GM12878 (cell line): ENCODE measurements at places on chromosomes 5 and 9. TPM values are rescaled to one million over a fixed set of nuclear protein-coding genes. Genes with fewer than 3 reads are reported as not detected.

DNA sequence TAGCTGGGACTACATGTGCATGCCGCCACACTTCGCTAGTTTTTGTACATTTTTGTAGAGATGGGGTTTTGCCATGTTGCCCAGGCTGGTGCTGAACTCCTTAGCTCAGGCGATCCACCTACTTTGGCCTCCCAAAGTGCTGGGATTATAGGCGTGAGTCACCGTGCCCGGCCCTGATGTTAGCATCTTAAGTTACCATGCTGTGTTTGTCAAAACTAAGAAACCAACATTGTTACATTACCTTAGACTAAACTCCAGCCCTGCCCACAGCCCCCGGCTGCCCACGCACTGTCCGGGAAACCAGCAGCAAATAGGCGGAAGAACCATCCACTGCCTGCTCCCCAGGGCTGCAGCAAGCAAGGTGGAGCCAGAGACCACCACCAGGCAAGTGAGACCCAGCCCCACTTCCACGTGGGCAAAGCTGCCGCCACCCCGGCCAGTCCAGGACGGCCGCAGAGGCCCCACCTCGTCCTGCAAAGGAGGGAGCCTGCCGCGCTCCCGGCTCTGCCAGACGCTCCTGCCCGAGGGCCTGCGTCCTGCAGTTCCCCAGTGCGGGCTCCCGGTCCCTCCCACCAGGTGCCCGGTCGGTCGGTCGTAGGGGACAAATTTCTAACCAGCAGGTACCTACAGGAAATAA lies 35.7 kb upstream of the TXN start:
- H3K4me3 ChIP-seq: no peak overlapping the region
- no peak overlapping the region for H3K27ac ChIP-seq
- H3K4me1 ChIP-seq: no peaks in the 10 kb centered on the region
- DNase-seq: no peak

Gene BAG1
- total RNA-seq: 120 and 121 TPM in 2 replicates

GRCh38 chr5:86749841-86750240 lies 132.1 kb downstream of the COX7C start:
- no peaks in the 10 kb centered on the region for H3K27me3 ChIP-seq
- DNase-seq: no peak
- H3K27ac ChIP-seq: no peak overlapping the region
- H3K36me3 ChIP-seq: no peaks in the 10 kb centered on the region
- H3K4me3 ChIP-seq: no peak overlapping the region

DNA sequence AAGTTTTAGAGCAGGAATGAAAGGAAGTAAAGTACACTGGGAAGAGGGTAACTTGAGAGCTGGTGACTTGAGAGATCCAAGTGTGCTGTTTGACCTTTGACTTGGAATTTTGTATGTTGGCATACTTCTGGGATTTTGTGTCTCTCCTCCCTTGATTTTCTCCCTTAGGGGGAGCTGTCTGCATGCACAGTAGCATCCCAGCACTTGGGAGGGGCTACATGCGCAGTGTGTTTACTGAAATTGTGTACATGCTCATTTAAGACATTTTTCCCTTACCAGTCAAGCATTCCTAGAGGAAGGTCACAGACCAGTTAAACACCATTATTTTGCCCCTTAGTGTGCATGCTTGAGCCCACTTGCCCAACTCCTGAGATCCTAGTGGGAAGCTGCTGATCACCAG lies 120.1 kb downstream of the ZNF622 start:
- no peak overlapping the region for H3K27ac ChIP-seq
- H3K4me3 ChIP-seq: no peak overlapping the region
- H3K36me3 ChIP-seq: no peaks in the 10 kb centered on the region
- H3K4me1 ChIP-seq: no peaks in the 10 kb centered on the region

GRCh38 chr9:132498531-132499210 lies 83.7 kb upstream of the BARHL1 start:
- H3K36me3 ChIP-seq: no peaks in the 10 kb centered on the region
- no peaks in the 10 kb centered on the region for H3K4me1 ChIP-seq
- no peak overlapping the region for H3K27ac ChIP-seq
- no peak for DNase-seq
- H3K27me3 ChIP-seq: no peaks in the 10 kb centered on the region
- H3K4me3 ChIP-seq: no peak overlapping the region

- DNase-seq: no peak
- H3K4me1 ChIP-seq: peaks cover 93% of the 10 kb centered on the region
- no peak overlapping the region for H3K4me3 ChIP-seq
- H3K36me3 ChIP-seq: peaks cover 30% of the 10 kb centered on the region
- peak overlapping the region; percentile 93; the same call in 1 of the 2 replicates for H3K27ac ChIP-seq
- H3K27me3 ChIP-seq: no peaks in the 10 kb centered on the region
Measured at GRCh38 chr5:1502046-1502736, 21.6 kb downstream of the LPCAT1 start.

Gene SPINK6
- not detected in 2 replicates for total RNA-seq

GRCh38 chr5:17180864-17181723 lies 36.3 kb upstream of the BASP1 start:
- no peak for DNase-seq
- H3K4me3 ChIP-seq: no peak overlapping the region
- H3K36me3 ChIP-seq: no peaks in the 10 kb centered on the region
- no peak overlapping the region for H3K27ac ChIP-seq
- H3K27me3 ChIP-seq: no peaks in the 10 kb centered on the region

GRCh38 chr5:74833537-74834266 lies 32.5 kb downstream of the FAM169A start:
- no peak overlapping the region for H3K27ac ChIP-seq
- H3K27me3 ChIP-seq: no peaks in the 10 kb centered on the region
- H3K36me3 ChIP-seq: no peaks in the 10 kb centered on the region

DNA sequence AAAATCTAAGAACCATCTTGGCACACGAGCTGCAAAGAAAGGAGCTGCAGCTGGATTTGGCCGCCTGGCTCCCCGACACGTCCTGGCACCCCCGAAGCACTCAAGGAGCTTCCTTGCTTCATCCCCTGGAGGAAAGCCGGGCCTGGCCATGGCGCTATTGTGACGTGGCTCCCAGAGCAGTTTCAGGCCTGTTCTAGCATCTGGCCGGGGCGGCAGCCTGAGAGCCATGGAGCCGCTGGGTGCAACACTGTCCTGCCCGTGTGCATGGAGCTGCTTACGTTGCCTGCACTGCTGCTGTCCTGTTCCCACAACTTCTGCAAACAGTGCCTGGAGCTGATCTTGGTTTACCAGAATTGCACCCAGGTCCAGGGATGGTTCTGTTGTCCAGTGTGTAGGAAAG lies 63.5 kb downstream of the PTPDC1 start:
- no peak for DNase-seq
- no peak overlapping the region for H3K4me3 ChIP-seq
- no peaks in the 10 kb centered on the region; the same call in 1 of the 2 replicates for H3K4me1 ChIP-seq
- no peaks in the 10 kb centered on the region for H3K36me3 ChIP-seq

DNA sequence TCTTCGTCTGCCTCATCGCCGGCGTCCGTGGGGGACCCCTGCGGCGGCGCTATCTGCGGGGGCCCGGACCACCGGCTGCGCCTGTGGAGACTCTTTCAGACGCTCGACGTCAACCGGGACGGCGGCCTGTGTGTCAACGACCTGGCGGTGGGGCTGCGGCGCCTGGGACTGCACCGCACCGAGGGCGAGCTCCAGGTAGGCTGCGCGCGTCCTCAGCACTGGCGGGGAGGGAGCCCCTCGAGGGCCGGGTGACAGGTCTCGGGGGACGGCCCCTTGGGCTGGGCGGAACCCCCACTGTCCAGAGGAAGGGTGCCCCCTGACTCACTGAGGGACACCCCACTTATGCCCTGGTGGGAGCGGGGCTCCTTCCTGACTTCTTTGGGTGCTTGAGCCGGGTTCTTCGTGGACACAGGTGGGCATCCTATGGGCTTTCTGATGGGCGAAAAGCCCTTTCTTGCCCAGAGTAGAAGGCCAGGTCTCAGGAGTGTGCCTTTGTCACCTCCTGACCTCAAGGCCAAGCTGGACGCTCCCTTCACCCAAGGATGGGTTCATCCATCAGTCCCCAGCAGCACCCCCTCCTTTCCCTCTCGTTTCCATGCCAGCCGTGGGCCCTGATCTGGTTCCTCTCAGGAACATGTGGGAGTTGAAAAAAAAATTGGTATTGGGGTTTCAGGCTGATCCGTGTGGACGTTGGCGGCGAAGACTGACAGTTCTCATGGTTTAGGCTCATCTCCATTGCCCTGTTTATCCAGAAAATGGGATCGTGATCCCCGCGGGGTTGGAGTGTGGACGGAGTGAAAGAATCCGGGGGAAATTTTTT lies 564 bp downstream of the SLC25A25 start:
- no peaks in the 10 kb centered on the region for H3K27me3 ChIP-seq
- H3K4me3 ChIP-seq: peak overlapping the region; percentile 90
- no peaks in the 10 kb centered on the region for H3K36me3 ChIP-seq
- peak overlapping the region; percentile 59 for H3K27ac ChIP-seq
- DNase-seq: no peak

- H3K27ac ChIP-seq: no peak overlapping the region
- no peak for DNase-seq
- H3K4me1 ChIP-seq: no peaks in the 10 kb centered on the region
- no peaks in the 10 kb centered on the region for H3K27me3 ChIP-seq
Measured at GRCh38 chr5:158796812-158797497, 302.8 kb downstream of the EBF1 start.

DNA sequence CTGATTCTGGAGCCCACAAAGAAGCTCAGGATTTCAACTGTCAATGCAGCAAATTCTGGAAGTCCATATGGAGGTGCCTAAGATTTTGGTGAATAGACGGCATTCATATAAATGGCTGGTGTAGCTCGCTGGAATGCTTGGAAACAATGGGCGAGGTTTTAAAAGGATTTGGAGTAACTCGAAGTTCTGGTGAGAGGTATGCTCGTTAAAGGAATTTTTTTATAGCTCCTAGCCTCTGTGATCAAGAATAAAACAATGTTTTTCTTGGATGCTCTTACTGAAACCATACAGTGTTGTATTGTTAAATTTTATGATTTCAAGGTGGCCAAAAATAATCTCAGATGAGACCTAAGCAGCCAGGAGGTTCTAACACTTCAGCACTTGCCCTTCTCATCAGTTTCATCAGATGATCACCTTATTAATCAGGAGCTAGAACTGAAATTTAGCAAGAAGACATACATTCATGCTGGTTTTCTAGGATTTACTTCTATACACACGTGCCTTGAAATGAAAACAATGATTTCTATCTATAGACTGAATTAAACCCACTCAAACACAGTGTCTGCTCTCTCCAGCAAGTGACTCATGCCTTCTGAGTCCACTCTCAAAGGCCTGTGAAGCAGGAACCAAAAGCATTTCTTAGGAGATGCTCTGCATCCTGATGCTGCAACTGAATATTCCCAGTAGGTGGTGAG lies 79.2 kb downstream of the OTULIN start:
- H3K4me3 ChIP-seq: no peak overlapping the region
- H3K27ac ChIP-seq: no peak overlapping the region
- no peak for DNase-seq

GRCh38 chr5:140130949-140131733 lies 5.4 kb downstream of the IGIP start:
- H3K36me3 ChIP-seq: no peaks in the 10 kb centered on the region
- DNase-seq: no peak
- H3K27ac ChIP-seq: no peak overlapping the region
- no peaks in the 10 kb centered on the region for H3K27me3 ChIP-seq
- H3K4me3 ChIP-seq: no peak overlapping the region
